Muscle of arm (tissue), 14 donors: ENCODE measurements at places on chromosomes 3 and 15.

DNA sequence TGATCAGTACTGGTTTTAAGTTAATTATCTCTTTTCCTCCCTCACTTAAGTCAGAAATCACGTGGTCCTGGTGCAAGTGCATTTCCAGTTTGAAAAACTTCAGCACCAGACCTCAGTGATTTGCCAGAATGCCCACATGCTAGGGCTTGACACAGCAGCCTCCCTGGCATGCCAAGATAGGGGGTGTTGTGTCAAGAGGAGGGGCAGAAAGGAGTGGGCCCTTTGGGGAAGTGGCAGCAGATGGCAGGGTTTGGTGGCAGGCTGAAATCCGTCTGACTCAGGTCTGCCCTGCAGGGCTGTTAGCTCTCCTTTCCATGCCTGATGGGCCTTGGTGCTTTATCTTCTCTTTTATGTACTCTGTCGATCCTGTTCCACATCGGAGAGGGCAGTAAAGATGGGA is 23.4 kb downstream of the PXK start:
- no peak for DNase-seq

- no peak for DNase-seq
These were observed 49.3 kb downstream of the UACA start for GRCh38 chr15:70714015-70714414.

GRCh38 chr3:18892756-18893155 is 255.6 kb upstream of the KCNH8 start:
- no peak for DNase-seq

GRCh38 chr3:108554913-108555571 is 34.2 kb downstream of the CIP2A start:
- no peak for DNase-seq
